Naive thymus-derived CD8-positive, alpha-beta T cell (primary cell): ENCODE measurements at places on chromosomes 7 and 10.

DNA sequence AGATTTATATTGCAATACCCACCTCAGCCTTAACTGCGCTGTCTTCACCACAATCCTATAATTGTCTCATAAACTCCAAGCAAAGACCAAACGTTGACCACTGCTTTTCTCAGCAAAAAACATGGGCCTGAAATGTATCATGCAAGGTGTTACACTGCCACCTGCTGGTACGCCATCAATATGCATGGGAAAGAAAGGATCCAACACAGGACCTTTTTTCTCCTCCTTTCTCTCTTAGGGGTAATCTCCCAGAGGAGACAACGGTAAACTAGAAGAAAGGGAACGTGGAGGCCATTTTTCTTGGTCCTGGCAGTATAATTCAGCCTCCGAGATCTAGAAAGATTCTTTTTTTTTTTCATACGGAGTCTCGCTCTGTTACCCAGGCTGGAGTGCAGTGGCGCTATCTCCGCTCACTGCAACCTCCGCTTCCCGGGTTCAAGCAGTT is 79.1 kb upstream of the MPP7 start:
- peak; percentile 90 for DNase-seq

DNA sequence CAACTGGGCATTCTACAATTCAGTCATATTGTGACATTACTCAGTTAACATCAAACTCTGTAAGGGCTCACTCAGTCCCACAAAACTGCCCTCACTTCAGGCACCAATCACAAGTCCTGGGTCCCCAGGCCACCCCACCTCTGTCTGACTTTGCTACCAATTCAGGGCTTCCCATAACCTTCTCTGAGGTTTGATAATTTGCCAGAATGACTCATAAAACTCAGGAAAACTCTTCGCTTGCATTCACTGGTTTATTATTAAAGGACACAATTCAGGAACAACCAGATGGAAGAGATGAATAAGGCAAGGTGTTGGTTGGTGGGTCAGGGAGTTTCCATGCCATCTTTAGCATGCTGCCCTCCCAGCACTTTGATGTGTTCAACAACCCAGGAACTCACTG is 41.3 kb downstream of the AVL9 start:
- no peak for DNase-seq

DNA sequence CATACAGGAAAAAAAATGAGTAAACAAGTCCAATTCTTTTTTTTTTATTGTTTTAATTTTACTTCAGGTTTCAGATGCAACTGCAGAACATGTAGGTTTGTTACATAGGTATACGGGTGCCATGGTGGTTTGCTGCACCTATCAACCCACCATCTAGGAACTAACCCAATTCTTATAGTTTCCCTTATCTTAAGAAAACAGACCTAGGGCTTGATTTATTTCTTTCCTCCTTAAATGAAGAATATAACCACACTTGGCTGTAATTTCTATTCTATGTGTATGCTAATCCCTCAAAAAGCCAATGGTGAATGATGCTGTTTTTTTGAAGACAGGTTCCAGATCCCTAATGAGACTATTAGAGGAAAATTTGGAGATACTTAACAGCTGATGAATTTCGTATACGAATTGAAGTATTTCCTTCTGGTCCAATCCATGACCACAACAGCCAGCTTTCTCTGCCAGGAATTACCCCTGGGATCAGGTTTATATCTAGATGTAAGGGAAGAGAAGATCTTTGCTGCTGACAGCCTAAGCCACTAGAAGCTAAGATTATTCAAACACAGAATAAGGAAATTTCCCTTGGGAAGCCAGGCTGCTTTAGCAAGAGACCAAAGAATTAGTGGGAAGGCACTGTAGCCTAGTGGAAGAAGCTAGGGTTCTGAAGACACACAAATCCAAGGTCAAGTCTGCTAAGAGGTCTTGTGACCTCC is 115.8 kb downstream of the INHBA start:
- no peak for DNase-seq

- no peak for DNase-seq
Measured at GRCh38 chr10:74384615-74385183, 233.7 kb downstream of the ADK start.

DNA sequence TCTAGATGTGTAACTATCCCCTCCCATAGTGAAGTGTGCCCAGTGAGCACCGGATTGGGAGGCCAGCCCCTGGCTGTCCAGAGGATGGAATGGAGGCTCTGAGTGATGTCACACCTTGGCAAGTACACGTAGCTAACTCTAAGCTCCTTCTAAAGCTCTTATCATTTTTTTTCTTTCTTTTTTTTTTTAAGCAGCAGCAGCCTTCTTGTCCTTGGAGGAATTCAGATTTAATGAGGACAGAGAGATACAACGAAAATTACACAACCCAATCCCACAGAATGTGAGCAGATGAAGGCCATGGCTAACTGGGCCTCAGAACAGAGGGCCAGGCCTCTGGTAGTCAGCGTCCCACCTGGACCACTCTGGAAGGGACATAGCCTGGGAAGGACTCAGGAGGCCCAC is 11.3 kb downstream of the TNS3 start:
- no peak for DNase-seq

GRCh38 chr10:72639441-72639873 is 13.6 kb upstream of the MICU1 start:
- DNase-seq = no peak
